SJSA1 (cell line): ENCODE measurements at places on chromosomes 5 and 9. TPM values are rescaled to one million over a fixed set of nuclear protein-coding genes. Genes with fewer than 3 reads are reported as not detected.

DNA sequence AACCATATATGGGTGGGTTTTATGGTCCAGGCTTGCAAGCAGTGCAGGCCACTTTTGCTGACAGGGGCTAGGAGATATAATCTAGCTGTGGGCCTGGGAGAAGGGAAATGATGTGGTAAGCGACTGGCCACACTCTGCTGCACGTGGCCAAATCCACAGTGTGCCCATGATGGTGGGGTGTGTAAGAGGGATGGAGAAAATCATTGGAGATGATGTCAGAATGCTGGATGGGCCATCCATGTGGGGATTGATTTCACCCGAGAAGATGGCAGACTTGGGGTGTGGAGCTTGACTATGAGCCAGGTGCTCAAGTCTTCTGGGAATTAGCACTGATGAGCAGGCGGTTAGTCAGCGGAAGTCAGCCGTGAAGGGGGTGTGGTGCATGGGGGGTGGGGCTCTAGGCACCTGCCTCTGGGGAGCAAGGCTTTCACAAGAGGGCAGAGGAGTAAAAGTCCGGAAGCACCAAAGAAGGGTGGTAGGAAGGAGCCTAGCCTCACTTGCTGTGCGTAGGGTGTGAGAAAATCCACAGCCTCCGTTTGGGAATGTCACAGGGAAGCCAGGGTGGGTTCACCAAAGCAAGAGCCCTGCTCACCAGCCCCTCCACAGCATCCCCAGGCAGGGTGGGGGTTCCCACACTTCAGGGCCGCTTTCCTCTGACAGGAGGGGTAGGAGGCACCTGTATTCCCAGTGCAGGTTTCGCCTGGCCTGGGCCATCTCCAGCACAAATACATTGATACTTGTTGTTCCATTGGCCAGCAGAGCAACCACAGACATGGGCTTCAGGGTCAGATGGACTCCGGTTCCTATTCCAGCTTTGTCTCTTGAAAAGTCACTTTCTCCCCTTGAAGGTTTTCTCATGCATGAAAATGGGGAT is 44.5 kb upstream of the ANGPTL2 start:
- no peak overlapping the region for H3K27ac ChIP-seq
- no peak overlapping the region for H3K4me3 ChIP-seq
- H3K4me1 ChIP-seq = peaks cover 21% of the 10 kb centered on the region
- no peak for DNase-seq
- no peaks in the 10 kb centered on the region for H3K27me3 ChIP-seq

DNA sequence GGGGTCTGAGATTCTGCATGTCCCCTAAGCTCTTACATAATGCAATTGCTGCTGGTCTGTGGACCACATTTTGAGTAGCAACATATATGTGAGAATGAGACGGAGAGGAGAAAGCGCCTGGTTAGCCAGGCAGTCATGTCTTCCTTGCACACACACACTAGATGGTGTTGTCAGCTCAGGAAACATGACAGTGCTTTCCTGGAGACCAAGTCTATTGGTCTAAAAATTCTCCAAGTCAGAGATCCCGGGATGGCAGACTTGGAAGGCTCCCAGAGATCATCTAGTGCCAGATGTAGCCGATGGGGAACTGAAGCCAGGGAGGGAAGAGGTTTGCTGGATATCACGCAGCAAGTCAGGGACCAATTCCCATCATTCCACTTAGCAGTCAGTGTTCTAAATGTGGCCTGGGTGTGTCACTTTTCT is 53.4 kb downstream of the GALNT12 start:
- no peaks in the 10 kb centered on the region for H3K27me3 ChIP-seq
- no peak overlapping the region for H3K27ac ChIP-seq
- peaks cover 31% of the 10 kb centered on the region for H3K4me1 ChIP-seq
- peak; percentile 59 for DNase-seq

DNA sequence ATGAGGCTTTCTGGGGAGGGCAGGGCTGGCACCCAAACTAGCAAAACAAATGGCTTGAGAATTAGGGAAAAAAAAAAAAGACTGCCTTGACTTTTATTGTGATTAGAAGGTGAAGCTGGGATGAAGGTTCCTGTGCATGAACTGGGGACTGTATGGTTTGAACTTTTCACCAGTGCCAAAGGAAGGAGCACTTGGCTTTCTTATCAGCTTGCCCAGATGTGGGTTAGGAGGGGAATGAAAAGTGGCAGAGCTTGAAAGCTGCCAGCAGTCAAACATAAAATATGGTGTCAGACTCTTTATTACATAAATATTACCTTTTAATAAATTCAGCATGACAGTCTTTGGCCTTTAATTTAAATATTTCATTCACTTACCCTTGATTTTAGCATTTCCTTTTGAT is 182.5 kb downstream of the PSAT1 start:
- no peaks in the 10 kb centered on the region for H3K36me3 ChIP-seq
- no peak overlapping the region for H3K27ac ChIP-seq
- H3K27me3 ChIP-seq = no peaks in the 10 kb centered on the region

Gene EPB41L4B
- total RNA-seq = 1.8 and 4.1 TPM in 2 replicates

- H3K4me3 ChIP-seq = no peak overlapping the region
- no peak overlapping the region for H3K27ac ChIP-seq
- H3K27me3 ChIP-seq = no peaks in the 10 kb centered on the region
- 0 out of 2 replicates have a peak, but pooled peaks cover 6% of the 10 kb centered on the region for H3K4me1 ChIP-seq
- no peaks in the 10 kb centered on the region for H3K36me3 ChIP-seq
Observed at GRCh38 chr9:4038182-4038723, 261.6 kb downstream of the GLIS3 start.

Gene ANAPC2
- total RNA-seq = 11.7 and 13.7 TPM in 2 replicates

- no peaks in the 10 kb centered on the region; the same call in 1 of the 2 replicates for H3K4me1 ChIP-seq
- no peak overlapping the region for H3K4me3 ChIP-seq
- H3K36me3 ChIP-seq = no peaks in the 10 kb centered on the region
- DNase-seq = no peak
- H3K27ac ChIP-seq = no peak overlapping the region
- no peaks in the 10 kb centered on the region for H3K27me3 ChIP-seq
Observed at GRCh38 chr5:9325549-9325948, 220.3 kb downstream of the SEMA5A start.

- H3K36me3 ChIP-seq = no peaks in the 10 kb centered on the region
- DNase-seq = no peak
- no peak overlapping the region for H3K27ac ChIP-seq
- H3K27me3 ChIP-seq = peaks cover 24% of the 10 kb centered on the region; the same call in 1 of the 2 replicates
- no peak overlapping the region for H3K4me3 ChIP-seq
- no peaks in the 10 kb centered on the region for H3K4me1 ChIP-seq
Observed at GRCh38 chr9:36862206-36863145, 171.6 kb downstream of the PAX5 start.

DNA sequence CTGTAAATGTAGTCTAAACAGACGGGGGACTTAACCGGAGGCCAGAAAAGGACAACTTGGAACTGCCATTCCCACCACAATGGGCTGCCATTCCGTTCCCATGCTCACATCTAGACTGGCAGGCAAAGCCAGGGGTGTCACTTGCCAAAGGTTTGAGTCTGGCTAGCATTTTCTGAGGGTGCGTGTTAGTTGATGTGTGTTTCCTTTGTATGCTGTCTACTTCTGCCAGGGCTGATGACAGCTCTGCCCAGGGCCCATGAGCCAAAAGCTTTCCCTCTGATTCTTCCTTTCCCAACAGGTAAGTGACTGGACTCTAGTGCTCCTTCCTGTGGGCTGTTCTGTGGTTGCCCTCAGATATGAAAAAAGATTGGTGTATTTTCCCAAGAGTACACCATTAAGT is 68.0 kb downstream of the ZNF608 start:
- H3K4me3 ChIP-seq = no peak overlapping the region
- H3K36me3 ChIP-seq = no peaks in the 10 kb centered on the region

GRCh38 chr5:158463188-158463587 is 604.2 kb upstream of the CLINT1 start:
- no peaks in the 10 kb centered on the region; the same call in 1 of the 2 replicates for H3K4me1 ChIP-seq
- H3K27me3 ChIP-seq = no peaks in the 10 kb centered on the region
- no peak overlapping the region for H3K27ac ChIP-seq
- H3K4me3 ChIP-seq = no peak overlapping the region
- DNase-seq = no peak

Gene NR4A3
- 0.24 TPM in 1 of 2 replicates, not detected in the other for total RNA-seq

DNA sequence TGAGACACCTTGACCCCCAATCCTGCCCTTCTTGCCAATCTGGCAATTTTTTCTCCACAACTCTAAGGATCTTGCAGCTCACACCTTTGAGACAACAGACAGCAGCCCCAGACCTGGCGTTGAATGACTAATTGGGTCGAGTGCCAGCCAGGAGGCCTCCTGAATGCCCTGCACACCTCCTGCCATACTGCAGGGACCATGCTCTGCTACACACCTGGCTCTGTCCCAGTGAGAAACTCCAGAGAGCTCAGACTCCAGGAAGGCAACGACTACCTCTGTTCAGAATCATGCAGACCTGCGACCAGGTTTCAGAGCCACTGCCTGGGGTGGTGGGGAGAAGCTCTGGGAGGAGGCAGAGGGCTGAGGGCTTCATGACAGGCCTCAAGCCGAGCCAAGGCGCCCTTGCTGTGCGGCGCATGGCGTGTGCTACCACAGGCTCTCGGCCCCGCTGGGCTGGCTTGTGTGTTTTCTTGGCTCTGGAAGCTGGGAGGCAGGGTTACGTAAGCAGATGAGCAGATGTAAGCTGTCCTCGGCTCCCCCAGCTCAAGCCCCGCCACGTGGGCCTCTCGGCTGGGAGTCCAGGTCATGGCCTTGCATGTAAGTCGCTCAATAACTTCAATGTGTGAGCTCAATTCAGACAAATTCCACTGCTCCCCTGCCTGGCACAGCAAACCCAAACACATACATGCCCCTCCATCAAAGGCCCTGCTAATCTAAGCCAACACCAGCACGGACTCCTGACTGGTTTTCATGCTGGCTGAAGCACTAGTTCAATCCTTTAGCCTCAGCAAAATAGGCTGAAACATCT is 27.5 kb downstream of the B4GALT1 start:
- H3K36me3 ChIP-seq = no peaks in the 10 kb centered on the region
- DNase-seq = no peak
- no peaks in the 10 kb centered on the region for H3K4me1 ChIP-seq
- no peak overlapping the region for H3K4me3 ChIP-seq

DNA sequence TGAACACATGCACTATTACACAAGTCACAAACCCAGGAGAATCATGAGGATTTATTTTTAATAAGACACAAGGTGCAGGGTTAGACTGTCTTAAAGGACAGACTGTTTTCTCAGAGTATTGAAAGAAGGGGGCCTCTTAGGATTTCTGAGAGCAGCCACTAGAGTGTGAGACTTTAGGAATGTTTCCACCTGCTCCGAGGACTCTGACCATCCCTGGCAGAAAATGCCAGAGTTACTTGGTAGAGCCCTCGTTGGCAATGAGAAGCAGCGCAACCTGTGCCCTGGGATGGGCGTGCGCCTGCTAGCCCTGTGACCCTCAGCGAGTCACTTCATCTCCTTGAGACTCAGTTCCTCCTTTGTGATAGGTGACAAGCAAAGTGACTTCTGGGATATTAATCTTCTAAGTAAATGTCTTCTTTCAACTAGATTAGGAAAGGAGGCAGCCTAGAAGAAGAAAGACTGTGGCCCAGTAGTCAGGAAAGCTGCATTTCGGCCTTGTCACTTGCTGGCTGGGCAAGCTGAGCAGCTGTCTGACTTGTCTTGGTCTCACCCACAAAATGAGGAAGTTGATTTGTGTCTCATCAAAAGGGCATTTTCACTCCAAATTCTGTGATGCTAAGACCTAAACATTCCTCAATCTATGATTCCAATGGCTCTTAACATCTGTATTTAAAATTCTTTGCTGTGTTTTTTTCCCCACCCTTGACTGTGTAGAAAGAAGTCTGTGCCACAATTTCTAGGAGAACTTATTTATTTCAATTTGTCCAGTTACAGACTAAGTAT is 60.5 kb downstream of the PTCD2 start:
- no peak for DNase-seq
- no peaks in the 10 kb centered on the region for H3K36me3 ChIP-seq
- no peak overlapping the region for H3K4me3 ChIP-seq
- H3K27ac ChIP-seq = no peak overlapping the region
- H3K4me1 ChIP-seq = peaks cover 14% of the 10 kb centered on the region

DNA sequence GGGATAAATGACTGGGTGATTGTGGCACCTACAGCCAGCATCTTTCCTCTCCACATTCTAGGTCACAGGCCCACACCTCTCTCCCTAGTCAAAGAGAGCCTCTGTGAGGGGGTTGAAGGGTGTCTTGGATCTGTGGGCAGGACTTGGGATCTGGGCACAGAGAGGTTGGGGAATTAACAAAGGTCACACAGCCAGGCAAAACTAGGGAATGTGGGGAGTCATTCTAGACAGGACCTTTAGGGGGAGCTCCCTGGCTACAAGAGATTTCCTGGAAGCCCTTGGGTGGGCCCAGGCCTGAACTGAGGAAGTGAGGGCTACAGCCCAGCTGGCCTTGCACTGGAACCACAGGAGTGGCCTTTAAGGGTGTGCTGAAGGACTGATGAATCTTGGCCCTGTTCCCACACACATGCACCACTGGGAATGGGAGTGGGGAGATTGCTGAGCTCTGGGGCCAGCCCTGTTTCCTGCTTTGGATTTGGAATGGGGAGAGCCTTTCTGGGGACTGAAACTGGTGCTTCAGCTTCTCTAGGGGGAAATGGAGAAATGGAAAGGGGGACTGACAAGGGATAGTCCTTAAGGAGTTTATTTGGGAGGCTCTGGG is 12.4 kb upstream of the CXXC5 start:
- no peak overlapping the region for H3K27ac ChIP-seq
- no peak overlapping the region for H3K4me3 ChIP-seq
- H3K36me3 ChIP-seq = no peaks in the 10 kb centered on the region
- H3K27me3 ChIP-seq = no peaks in the 10 kb centered on the region

Gene SLC45A2
- total RNA-seq = not detected in 2 replicates

DNA sequence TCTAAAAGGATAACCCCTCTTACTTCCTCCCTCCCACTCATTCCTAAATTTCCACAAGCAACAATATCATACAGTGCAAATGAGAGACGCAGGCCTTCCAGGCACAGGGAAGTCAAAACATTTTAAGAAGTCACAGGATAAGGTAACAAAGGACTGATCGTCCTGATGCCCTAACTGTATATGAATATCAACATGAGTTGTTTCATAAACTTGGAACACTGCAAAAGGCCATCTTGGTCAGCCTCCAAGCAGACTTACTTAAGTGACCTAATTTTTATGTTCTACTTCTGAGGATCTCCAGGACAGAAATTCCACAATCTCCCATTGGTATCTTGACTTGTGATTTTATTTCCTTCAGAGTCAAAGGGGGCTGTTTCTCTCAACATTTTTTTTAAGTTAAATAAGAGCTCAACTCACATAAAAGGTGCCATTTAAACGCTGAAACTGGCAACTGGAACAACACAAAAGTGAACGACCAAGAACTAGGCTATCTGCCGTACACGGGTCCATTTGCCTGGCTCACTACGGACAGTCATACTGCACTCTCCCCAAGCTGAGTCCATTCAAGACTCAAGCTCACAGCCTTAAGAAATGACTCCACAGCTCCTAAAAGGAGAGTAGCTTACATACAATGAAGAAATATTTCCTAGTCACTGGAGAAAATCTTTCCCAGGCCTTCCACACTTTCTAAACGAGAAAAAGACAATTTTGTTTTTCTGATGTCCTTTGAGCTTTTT is 71.3 kb downstream of the LHFPL2 start:
- H3K36me3 ChIP-seq = no peaks in the 10 kb centered on the region
- no peak for DNase-seq
- H3K27me3 ChIP-seq = no peaks in the 10 kb centered on the region
- no peak overlapping the region for H3K27ac ChIP-seq
- peaks cover 9% of the 10 kb centered on the region for H3K4me1 ChIP-seq
- H3K4me3 ChIP-seq = no peak overlapping the region
